WTC11 (cell line): ENCODE measurements at places on chromosomes 2 and 18.

GRCh38 chr18:10499230-10499629 is 26.6 kb upstream of the NAPG start:
- no peaks in the 10 kb centered on the region for H3K4me1 ChIP-seq
- no peaks in the 10 kb centered on the region for H3K36me3 ChIP-seq

DNA sequence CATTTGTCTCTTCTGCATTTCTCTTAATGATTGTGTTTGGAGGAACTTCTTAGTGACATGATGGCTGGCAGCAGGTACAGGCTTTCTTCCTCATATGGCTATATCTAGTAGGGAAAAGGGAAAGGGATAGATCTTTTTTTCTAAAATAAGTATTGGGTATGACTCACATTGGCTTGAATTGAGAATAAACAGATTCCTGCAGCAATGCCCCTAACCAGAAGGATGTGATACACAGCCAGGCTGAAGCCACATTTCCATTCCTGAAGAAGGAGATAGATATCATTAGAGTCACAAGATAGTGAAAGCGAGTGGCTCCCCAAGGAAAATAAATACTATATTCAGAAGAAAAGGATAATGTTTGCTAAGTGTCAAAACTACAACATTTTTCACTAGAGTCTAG is 61.1 kb downstream of the VWC2L start:
- peaks cover 3% of the 10 kb centered on the region; the same call in 1 of the 2 replicates for H3K4me1 ChIP-seq
- no peak for DNase-seq
- H3K36me3 ChIP-seq, result no peaks in the 10 kb centered on the region
- H3K27ac ChIP-seq, result no peak overlapping the region

- H3K4me1 ChIP-seq, result peaks cover 57% of the 10 kb centered on the region
- H3K27ac ChIP-seq, result peak overlapping the region; percentile 77
- peaks cover 19% of the 10 kb centered on the region for H3K36me3 ChIP-seq
- H3K27me3 ChIP-seq, result no peaks in the 10 kb centered on the region
Measured at GRCh38 chr2:101704816-101705578, 7.5 kb downstream of the MAP4K4 start.

- peaks cover 6% of the 10 kb centered on the region; the same call in 1 of the 2 replicates for H3K36me3 ChIP-seq
- H3K4me3 ChIP-seq, result no peak overlapping the region
- H3K4me1 ChIP-seq, result no peaks in the 10 kb centered on the region
- H3K27me3 ChIP-seq, result no peaks in the 10 kb centered on the region; the same call in 1 of the 2 replicates
Measured at GRCh38 chr2:178420463-178420999, 30.4 kb downstream of the PRKRA start.

DNA sequence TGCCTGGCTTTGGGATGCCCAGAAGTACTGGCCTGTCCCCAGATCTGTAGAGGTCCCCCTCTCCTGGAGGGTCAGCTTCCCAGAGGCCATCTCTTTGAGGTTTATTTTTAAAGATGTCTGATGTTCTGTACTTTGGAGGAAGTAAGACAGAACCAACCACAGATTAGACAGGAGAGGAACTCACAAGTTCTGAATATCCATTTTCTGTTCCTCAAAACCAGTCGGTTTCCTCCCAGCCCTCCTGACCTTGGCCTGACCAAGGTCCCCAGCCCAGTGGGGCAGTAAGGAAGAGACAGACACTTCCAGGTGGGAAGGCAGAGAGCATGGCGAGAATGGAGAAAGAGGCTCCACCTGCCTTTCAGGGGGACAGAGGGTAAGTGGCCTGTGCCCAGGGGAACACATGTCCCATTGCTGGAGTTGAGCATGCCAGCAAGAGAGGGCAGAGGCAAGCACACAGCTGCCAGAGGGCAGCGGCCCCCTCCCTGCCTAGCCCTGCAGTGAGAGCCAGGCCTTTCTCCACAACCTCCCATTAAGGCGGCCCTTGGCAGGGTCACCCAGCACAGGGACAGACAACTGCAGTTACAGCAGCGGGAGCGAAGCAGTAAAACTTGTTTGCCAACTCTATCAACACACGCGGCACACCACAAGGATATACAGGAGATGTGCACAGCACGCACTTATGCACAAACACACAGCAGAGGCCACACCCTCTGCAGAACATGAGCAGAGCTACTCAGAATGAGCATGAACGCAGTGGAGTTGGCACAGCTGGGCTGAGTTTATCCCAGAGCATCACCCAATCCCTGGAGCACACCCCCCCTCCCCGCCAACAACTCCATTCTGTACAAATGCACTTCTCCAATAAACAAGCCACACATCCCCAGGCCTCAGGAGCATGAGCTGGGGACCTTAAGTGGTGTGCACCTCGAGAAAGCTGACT is 18.5 kb upstream of the SEMA4C start:
- peaks cover 35% of the 10 kb centered on the region for H3K4me1 ChIP-seq
- H3K36me3 ChIP-seq, result no peaks in the 10 kb centered on the region
- H3K27ac ChIP-seq, result peak overlapping the region; percentile 34; the same call in 1 of the 2 replicates
- no peak overlapping the region for H3K4me3 ChIP-seq
- no peak for DNase-seq
